Tibial nerve (tissue), 4 donors: ENCODE measurements at places on chromosomes 16 and 17.

DNA sequence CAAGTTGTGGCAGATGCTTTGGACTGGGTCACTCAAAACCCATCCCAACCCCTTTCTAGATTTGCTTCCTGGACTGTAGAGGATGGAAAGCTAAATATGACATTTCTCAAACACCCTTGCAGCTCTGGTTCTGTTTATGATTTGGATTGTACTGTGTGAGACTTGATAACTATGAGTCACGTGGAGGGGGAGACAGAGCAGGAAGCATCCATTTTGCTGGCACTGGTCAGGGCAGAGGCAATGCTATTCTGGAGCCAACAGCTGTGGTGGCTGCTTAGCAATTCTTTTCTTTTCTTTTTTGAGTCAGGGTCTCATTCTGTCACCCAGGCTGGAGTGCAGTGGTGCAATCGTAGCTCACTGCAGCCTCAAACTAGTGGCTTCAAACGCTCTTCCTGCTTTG, 13.6 kb upstream of the TERF2 start:
- no peak for DNase-seq

- DNase-seq, result no peak
Measured at GRCh38 chr16:70675851-70676513, 9.9 kb downstream of the MTSS2 start.

- no peak for DNase-seq
Measured at GRCh38 chr16:1563786-1564185, 30.3 kb downstream of the TMEM204 start.

DNA sequence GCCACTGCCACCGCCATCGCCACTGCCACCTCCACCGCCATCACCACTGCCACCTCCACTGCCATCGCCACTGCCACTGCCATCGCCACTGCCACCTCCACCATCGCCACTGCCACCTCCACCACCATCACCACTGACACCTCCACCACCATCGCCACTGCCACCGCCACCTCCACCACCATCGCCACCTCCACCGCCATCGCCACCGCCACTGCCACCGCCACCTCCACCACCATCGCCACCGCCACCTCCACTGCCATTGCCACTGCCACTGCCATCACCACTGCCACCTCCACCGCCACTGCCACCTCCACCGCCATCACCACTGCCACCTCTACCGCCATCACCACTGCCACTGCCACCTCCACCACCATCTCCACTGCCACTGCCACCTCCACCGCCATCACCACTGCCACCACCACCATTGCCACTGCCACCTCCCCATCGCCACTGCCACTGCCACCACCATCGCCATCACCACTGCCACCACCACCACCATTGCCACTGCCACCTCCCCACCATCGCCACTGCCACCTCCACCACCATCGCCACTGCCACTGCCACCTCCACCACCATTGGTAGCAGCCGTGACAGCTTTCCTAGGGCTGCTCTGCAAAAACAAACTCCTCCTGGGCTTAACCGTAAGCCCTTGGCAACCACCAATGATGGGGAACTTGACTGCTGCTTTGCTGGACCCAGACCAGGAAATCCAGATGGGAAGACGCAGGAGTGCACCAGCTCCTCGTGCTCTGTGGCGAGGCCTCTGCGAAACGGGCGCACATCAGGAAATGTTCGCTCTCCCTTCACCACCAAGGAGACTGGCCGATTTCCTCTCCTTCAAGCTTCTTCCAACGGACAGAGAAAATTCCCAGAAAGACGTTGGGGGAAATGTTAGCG, 147.2 kb downstream of the RBFOX3 start:
- no peak for DNase-seq

- DNase-seq, result no peak
Measured at GRCh38 chr17:19268611-19269010, 31.4 kb downstream of the EPN2 start.

- no peak for DNase-seq
Measured at GRCh38 chr17:74904687-74905409, 11.4 kb upstream of the FADS6 start.

- no peak for DNase-seq
Measured at GRCh38 chr17:31072186-31072585, 22.6 kb upstream of the NF1 start.

DNA sequence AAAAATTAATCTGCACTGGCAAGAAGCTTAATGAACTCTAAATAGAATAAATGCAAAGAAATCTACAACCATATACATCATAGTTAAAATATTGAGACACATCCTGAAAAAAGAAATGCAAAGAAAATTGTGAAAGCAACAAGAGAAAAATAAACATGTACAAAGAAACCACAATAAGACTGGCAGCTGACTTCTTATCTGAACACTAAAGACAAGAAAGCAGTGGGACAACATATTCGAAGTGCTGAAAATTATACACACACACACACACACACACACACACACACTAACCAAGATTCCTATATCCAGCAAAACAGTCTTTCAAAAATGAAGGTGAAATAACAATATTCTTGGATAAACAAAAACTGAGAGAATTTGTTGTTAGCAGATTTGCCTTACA, 366.5 kb upstream of the C16orf82 start:
- DNase-seq, result no peak

GRCh38 chr16:2816751-2817339, at the start of gene PRSS21:
PRSS21 (plus strand) TSS chr16:2817237; CDS start chr16:2817269, 32 bp downstream.
- no peak for DNase-seq

DNA sequence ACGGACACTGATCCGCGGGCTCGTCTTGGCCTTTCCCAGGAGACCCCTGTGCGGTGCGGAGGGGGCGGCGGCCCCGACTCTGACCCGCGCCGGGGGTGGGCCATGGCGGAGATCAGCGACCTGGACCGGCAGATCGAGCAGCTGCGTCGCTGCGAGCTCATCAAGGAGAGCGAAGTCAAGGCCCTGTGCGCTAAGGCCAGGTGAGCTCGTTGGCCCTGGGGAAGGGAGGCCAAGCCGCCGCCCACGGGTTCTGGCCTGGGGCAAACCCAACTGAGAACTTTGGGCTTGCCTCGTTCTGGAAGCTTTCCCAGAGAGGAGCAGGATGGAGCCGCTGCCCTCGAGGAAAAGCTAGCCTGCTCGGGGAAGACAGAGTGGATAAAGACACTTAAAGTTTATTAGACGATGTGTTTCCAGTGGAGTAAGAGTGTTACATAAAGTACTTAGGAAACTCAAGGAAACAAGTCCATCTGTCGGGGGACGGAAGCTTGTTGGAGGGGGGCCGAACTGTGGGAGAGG, 540 bp downstream of the PPP4C start:
- no peak for DNase-seq

GRCh38 chr17:63934183-63935112, 2.3 kb upstream of the CD79B start:
- no peak for DNase-seq

DNA sequence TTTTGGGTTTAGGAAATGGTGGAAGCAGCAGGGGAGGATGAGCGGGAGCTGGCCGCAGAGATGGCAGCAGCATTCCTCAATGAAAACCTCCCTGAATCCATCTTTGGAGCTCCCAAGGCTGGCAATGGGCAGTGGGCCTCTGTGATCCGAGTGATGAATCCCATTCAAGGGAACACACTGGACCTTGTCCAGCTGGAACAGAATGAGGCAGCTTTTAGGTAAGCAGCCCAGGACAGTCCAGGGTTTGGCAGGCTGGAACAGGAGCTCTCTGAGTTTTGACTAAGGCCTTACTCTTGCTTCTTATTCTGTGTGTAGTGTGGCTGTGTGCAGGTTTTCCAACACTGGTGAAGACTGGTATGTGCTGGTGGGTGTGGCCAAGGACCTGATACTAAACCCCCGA, 41.4 kb downstream of the SF3B3 start:
- no peak for DNase-seq
